ENCODE measurements at places on chromosomes 3 and 15.

DNA sequence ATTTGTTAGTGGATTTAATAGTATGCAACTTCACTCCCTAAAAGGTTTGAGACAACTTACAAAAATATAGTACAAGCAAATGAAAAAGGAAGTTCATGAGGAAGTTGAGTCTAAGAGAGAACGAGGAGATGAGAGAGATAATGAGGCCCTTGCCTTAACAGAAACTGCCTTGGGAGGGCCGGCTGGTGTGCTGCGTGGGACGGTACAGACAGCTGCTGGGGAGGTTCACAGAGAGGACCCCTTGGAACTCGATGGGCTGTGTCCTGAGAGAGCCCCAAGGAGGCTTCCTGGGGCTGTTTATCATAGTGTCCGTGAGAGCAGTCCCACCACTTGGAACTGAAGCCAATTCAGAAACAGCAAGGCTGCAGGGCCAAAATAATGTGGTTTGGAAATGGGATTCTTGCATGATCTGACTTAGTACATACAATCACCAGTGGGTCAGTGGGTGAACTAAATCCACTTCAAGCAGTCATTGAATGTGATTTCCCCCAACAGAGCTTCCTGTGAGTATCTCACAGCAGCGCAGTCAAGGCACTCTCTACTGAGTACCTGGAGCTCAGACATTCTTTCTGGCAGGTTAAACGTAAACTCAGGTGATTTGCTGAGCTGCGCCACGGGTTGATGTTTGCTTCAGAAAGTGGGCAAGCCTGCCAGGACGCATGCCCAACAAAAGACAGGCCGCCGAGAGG lies 90.8 kb downstream of the CRTC3 start:
- DNase-seq, result no peak

GRCh38 chr3:8482960-8483665 lies 18.5 kb upstream of the LMCD1 start:
- DNase-seq, result peak; percentile 63

- DNase-seq, result no peak
These were observed 154.8 kb upstream of the TTC14 start for GRCh38 chr3:180447136-180447535.

- no peak for DNase-seq
These were observed 53.6 kb downstream of the BHLHE40 start for GRCh38 chr3:5032844-5033243.

- no peak for DNase-seq
These were observed 115.2 kb upstream of the AGBL1 start for GRCh38 chr15:85964471-85964870.

DNA sequence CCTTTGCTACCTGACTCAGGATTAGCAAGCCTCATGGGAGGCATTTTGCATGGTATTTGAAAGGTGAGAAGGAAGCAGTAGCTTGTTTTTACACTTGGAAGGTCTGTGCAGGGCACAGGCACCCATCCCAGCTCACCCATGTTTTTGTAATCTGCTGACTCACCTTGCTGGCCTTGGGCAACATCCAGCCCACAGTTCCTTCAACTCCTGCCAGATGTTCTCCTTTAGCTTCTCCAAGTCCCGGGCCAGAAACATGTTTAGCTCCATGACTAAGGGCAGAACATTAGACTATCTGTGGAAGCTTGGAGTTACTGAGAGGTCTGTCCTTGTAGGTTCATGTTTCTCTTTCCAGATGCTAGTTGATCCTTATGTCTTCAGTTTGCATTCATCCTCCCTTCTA lies 12.4 kb upstream of the ZNF770 start:
- DNase-seq, result no peak

DNA sequence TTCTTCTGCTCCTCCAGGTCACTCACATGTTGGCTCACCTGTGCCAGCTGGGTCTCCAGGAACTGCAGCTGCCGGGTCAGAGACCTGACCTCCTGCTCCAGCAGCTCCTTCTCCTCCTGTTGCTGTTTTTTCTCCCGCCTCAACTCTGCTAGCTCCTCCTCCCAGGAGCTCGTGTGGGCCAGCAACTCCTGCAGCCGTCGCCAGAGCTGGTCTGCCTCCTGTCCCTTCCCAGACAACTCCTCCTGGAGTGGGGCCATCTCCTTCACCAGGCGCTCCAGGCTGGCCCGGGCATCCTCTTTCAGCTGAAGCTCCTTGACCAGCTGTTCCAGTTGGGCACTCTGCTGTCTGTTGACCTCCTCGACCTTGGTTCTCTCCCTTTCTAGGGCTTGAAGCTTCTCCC lies 24.5 kb downstream of the CXCR6 start:
- no peak for DNase-seq

DNA sequence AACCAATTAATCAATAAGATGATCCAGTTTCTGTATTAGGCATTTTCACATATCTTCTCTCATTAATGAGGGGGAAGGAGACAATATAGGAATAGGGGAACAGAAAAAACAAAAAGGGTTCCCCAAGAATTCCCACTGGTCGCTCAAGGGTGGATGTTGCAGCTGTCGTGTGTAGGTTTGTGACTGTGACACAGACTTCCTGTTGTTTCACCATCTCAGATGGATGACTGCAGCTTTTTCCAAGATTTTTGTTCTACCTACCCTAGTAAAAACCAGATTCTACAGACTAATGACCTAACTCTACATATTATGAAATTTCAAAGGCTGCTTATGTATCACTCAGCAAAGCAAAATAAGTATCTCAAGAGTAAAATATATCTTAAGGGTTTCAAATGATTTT lies 73.7 kb upstream of the MB21D2 start:
- no peak for DNase-seq

GRCh38 chr15:96629511-96629910 lies 299.0 kb downstream of the NR2F2 start:
- no peak for DNase-seq

- no peak for DNase-seq
These were observed 7.2 kb upstream of the CFAP161 start for GRCh38 chr15:81126892-81127291.

- no peak for DNase-seq
These were observed 57.3 kb downstream of the GPR171 start for GRCh38 chr3:151145713-151146070.

DNA sequence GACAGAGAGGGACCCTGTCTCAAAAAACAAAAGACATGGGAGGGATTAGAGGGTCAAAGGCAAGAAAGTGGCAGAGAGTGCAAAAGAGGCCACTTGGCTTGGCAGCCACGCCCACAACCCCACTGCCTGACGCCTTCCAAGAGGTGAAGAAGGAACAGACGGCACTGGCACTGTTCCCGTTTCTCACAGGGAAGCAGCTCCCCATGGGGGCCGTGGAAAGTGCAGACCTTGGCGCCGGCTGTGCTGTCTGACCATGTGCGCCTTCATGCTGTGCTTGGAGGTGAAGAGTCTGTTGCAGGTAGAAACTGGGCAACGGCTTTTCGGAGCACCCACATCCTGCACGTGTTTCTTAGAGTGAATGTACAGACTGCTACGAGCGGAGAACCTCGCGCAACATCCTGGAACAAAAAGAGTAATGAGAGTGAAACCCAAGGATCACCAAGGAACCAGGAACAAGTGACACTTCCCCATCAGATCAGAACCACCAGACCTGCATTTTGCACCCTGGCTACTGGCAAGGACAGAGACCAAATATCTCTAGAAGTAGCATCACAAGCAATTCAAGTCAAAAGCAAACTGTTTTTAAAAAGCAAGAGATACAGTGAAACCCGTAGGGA lies 9.7 kb downstream of the ZXDC start:
- DNase-seq, result no peak

DNA sequence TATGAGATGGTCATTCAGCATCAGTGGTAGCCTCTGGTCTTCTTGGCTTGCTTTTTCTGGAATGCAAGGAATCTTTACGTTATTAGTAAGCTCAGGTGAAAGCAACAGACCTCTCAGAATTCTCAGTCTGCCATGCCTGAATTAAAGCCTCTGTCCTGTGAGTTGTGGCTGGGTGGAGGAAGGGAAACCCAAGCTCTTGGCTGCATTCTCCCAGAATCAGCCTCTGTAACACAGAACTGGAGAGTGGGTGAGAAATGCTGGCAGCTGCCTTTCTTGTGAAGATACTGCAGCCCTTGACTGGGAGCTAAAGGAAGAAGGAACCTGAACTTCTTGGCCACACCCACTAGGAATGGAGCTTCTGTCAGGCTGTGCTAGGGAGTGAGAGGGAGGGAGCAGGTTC lies 505.8 kb downstream of the EPHA3 start:
- DNase-seq, result no peak

DNA sequence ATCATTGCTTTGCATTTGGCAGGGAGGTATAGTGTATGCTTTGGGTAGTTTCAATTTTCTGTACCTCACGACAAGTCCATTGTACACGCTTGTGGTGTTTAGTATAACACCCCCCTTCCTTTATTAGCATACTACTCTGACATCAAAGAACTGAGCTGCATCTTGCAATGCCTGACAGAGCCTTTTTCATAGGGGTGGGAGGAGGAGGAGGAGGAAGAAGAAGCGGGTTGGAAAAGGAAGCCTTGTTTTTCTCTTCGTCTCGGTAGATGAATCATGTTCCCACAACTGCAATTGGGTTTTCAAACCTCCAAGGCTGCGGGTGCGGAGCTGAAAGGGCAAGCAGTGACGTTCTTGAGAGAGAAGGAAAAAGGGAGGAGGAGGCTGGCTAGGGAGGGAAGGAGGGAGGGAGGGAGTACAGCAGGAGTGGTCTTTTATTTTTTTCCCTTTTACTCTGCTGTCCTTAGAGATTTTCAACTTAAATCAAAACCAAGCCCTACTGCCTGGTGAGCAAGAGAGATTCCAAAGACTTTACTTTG lies 175.7 kb downstream of the KLHL25 start:
- peak; percentile 75 for DNase-seq

DNA sequence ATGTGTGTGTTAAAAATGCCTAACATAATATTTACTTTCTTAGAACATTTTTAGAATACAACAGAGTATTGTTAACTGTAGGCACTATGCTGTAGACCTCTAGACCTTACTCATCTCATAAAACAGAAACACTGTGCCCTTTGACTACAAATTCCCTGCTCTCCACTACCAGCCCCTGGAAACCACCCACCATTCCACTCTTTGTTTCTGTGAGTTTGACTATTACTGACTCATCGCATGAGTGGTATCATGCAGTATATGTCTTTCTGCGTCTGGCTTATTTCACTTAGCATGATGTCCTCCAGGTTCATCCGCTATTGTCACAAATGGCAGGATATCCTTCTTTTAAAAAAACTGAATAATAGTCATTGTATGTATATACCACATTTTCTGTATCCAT lies 216.7 kb upstream of the CFAP20DC start:
- DNase-seq, result no peak

- no peak for DNase-seq
These were observed 232.0 kb upstream of the IGF1R start for GRCh38 chr15:98416222-98416855.

- no peak for DNase-seq
These were observed 14.4 kb upstream of the TSPAN3 start for GRCh38 chr15:77085297-77085696.

- no peak for DNase-seq
These were observed 6.8 kb upstream of the IDH3A start for GRCh38 chr15:78142332-78142731.

GRCh38 chr15:93189561-93189960 lies 100.5 kb upstream of the RGMA start:
- DNase-seq, result no peak

Measured in hepatocyte (in vitro differentiated cells).